ENCODE measurements at places on chromosomes 5 and 9. TPM values are rescaled to one million over a fixed set of nuclear protein-coding genes. Genes with fewer than 3 reads are reported as not detected.

SLC4A9 gene
- total RNA-seq, result not detected

DNA sequence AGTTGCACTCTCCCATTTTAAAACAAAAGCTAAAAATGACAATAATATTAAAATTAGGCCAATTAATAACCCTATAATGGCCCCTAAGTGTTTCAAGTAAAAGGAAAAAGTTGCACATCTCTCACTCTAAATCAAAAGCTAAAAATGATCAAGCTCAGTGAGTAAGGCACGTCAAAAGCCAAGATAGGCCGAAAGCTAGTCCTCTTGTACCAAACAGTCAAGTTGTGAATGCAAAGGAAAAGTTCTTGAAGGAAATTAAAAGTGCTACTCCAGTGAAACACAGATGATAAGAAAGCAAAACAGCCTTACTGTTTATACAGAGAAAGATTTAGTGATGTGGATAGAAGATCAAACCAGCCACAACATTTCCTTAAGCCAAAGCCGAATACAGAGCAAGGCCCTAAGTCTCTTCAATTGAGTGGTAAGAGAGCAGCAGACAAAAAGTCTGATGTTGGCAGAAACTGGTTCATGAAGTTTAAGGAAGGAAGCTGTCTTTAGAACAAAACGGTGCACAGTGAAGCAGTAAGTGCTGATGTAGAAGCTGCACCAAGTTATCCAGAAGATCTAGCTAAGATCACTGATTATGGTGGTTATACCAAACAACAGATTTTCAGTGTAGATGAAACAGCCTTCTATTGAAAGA, 144.1 kb upstream of the ACOT12 start:
- H3K4me1 ChIP-seq, result no peaks in the 10 kb centered on the region
- no peak for DNase-seq
- H3K27ac ChIP-seq, result no peak overlapping the region
- H3K36me3 ChIP-seq, result no peaks in the 10 kb centered on the region
- H3K4me3 ChIP-seq, result no peak overlapping the region
- no peaks in the 10 kb centered on the region for H3K27me3 ChIP-seq

PLK2 gene
- 29.4 TPM for total RNA-seq

- H3K27ac ChIP-seq, result no peak overlapping the region
- no peaks in the 10 kb centered on the region for H3K36me3 ChIP-seq
Observed at GRCh38 chr9:133166392-133166791, 2.7 kb upstream of the GBGT1 start.

ARL14EPL gene
- total RNA-seq, result not detected

DNA sequence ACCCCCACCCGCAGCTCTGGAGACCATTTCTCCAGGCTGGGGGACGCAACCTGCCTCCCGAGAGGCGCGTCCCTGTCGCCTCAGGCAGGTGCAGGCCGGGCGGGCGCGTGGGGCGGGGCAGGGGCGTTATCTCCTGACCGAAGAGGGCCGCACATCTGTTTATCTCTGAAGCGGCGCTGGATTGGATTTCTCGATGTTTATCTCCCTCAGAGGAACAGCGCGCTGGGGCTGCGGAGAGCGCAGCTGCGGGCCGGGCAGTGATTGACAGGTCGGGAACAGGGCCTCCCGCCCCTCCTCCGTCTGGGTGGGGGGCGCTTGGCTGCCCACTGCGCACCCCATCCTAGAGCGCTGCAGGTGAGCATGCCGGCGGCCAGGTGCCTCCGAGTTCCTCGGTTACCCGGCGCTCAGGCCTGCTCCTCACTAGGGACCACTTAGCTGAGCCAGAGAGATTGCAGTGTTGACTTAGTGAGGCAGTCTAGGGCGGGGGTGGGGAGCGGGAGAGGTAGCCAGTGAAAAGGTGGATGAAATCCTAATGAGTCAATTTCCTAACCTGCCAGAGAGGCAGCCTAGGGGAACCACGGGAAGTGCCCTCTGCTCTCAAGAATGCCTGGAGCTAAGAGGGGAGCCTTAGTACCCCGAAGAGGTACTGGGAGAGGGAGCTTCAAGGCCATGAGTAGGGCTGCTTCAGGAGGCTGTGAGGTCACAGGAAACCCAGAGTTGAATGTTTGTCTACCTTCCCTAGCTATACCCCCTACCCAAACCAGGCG, 39.6 kb upstream of the TIFAB start:
- H3K4me1 ChIP-seq, result peaks cover 46% of the 10 kb centered on the region
- DNase-seq, result peak; percentile 77
- H3K4me3 ChIP-seq, result peak overlapping the region; percentile 57
- no peaks in the 10 kb centered on the region for H3K36me3 ChIP-seq

GRCh38 chr5:94199566-94199965, 418.8 kb downstream of the KIAA0825 start:
- no peaks in the 10 kb centered on the region for H3K27me3 ChIP-seq
- H3K27ac ChIP-seq, result no peak overlapping the region
- H3K4me1 ChIP-seq, result no peaks in the 10 kb centered on the region
- DNase-seq, result no peak
- no peaks in the 10 kb centered on the region for H3K36me3 ChIP-seq
- H3K4me3 ChIP-seq, result no peak overlapping the region

ANKRD31 gene
- 0.59 TPM for total RNA-seq

NDOR1 gene
- 25.4 TPM for total RNA-seq

ZNG1C gene
- total RNA-seq, result 23.4 TPM

DNA sequence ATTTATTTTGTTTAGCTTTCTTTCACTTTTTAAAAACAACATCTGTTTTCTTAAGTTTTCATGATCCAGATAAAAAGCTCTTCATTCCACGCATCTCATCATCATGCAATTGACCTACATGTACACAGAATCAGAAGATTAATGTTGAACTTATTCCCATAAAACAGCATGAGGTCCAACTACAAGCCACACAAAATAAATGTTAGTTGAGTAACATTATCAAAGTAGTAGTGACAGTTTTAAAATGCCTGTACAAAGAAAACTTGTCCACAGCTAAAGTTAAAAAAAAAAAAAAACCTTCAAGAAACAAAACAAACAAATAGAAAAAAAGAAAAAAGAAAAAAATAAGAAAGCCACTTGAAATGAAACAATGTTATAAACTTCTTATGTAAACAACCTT, 846.3 kb downstream of the TLE1 start:
- H3K36me3 ChIP-seq, result no peaks in the 10 kb centered on the region
- no peak overlapping the region for H3K27ac ChIP-seq
- no peaks in the 10 kb centered on the region for H3K27me3 ChIP-seq
- H3K4me3 ChIP-seq, result no peak overlapping the region

NUDCD2 gene
- 14.6 TPM for total RNA-seq

GAS1 gene
- total RNA-seq, result 6.1 TPM

CDKN2AIPNL gene
- total RNA-seq, result 53.5 TPM

DNA sequence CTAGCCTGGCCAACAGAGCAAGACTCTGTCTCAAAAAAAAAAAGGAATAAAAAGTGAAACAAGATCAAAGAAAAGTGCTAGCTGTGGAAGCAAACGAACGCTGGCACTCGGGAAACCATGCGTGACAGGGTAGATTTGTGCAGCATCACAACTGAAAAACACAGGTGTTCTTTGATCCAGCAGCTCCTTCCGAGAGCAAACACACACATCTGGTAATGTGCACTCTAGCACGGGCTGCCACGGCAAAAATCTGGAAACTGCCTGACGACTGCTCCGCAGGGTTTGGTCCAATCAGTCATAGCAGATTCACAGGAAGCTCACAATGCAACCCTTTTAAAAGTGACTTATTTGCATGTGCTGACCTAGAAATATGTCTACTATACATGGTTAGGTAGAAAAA, 80.0 kb downstream of the SYK start:
- H3K4me1 ChIP-seq, result no peaks in the 10 kb centered on the region
- no peak for DNase-seq
- no peak overlapping the region for H3K4me3 ChIP-seq
- no peak overlapping the region for H3K27ac ChIP-seq
- no peaks in the 10 kb centered on the region for H3K27me3 ChIP-seq

DNA sequence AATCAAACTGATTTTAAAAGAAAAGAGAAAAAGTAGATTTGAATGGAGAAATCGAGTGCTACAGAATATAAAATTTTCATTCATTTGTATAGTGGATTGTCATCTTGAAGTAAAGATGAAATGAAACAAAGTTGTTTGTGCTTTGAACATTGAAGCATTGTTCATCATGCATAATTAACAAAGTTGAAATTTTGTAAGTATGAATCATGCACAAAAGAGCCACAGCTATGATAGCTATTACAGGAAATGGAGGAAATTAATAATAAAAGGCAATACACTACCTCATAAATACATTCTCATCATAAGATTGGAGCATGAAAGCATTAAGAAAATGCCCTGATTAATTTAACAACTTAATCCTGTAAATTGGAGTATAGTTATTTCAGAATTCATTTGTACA, 153.4 kb upstream of the TLX3 start:
- no peak overlapping the region for H3K4me3 ChIP-seq
- no peak for DNase-seq
- peaks cover 6% of the 10 kb centered on the region for H3K4me1 ChIP-seq

- H3K4me3 ChIP-seq, result no peak overlapping the region
- no peaks in the 10 kb centered on the region for H3K27me3 ChIP-seq
- no peaks in the 10 kb centered on the region for H3K36me3 ChIP-seq
- no peak overlapping the region for H3K27ac ChIP-seq
- no peak for DNase-seq
Observed at GRCh38 chr9:91522481-91522880, 98.8 kb upstream of the NFIL3 start.

PLPP7 gene
- 4.4 TPM for total RNA-seq

SOX30 gene
- total RNA-seq, result 1.4 TPM

GRCh38 chr5:84191281-84191680, 193.4 kb downstream of the EDIL3 start:
- H3K36me3 ChIP-seq, result no peaks in the 10 kb centered on the region
- H3K27ac ChIP-seq, result no peak overlapping the region
- DNase-seq, result no peak
- no peaks in the 10 kb centered on the region for H3K27me3 ChIP-seq

ZBED3 gene
- 8.0 TPM for total RNA-seq

DNA sequence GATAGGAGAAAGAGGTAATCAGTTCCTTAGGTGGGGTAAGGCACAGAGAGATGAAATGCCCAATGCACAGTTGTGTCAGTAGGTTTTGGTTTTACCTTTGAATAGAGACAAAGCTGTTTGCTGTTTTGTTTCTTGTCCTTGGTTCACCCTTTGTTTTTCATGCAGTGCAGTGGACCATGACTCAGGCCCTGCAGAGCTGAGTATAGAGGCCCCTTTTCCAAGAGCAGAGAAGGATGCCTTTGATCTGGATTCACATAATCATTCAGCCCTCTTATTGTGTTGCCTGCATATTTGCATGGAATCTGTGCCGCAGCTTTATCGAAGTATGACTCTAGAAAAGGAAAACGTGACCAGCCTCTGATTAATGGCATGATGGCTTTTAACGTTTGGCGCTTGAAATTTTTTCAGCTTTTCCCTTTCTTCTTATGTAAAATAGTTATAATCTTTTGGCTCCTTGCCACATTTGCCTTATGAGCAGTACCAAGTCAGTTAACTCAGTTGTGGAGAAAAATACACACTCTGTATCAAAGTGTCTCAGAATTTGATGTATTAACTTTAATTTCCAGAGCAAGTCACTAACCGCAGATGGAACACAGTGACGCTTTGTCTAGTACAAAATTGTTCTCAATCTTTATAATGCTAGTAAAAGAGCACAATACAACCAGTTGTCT, 197.6 kb downstream of the KDM4C start:
- DNase-seq, result peak; percentile 19
- H3K27me3 ChIP-seq, result no peaks in the 10 kb centered on the region

GMCL2 gene
- 0.07 TPM for total RNA-seq

DNA sequence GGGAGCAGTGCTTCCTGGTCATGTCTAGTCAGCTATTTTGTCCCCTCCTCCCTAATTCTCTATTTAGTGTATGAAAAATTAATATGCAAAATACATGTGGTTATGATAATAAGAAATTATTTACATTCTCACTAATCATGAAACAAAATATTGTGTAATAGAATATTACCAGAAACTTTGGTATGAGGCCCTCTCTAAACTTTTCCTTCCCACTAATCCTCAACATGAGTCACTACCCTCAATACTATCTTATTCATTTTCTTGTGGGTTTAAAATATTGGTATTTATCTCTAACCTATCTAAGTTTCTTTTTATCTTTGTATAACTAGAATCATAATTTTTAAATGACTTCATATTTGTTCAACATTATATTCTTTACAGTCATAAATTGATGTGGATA, 545.9 kb upstream of the PTPRD start:
- no peaks in the 10 kb centered on the region for H3K4me1 ChIP-seq
- no peak for DNase-seq
- no peaks in the 10 kb centered on the region for H3K27me3 ChIP-seq

DNA sequence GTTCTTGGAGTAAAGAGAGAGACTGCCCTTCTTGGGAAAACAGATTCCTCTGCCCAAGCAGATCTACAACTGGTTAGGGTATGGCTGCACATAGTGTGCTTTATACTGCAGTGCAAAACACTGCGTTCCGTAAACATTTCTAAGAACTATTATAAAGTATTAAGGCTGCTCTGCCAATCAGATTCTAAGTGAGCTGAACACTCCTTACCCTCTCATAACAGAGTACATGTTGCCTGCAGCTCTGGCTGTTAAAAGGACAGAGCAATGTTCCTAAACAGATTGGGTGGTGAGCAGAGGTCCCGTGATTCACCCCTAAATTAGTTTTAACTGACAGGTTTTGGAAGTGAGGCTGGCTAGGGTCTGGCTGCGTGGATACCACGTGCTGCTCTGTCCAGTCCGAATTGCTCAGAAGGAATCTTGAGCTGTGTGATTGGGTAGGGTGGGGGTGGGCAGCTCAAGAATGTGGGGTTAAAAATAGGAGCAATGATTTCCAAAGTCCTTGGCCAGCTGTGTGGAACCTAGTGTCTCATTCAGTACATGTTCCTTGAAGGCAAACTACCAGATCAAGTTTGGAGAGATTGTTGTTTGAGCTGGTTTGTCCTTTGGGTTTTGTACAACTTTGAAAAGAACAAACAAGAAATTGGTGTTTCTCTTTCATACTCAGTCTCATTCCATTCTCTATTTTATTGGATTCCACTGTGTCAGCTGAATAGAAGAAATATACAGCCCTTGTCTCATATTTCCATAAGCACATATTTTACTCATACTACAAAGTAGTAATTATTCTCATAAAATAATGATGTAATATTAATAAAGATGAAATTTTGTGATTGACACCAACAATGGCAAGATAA, 497.6 kb upstream of the CD180 start:
- no peaks in the 10 kb centered on the region for H3K27me3 ChIP-seq
- no peaks in the 10 kb centered on the region for H3K4me1 ChIP-seq
- H3K27ac ChIP-seq, result no peak overlapping the region
- H3K36me3 ChIP-seq, result no peaks in the 10 kb centered on the region

DNA sequence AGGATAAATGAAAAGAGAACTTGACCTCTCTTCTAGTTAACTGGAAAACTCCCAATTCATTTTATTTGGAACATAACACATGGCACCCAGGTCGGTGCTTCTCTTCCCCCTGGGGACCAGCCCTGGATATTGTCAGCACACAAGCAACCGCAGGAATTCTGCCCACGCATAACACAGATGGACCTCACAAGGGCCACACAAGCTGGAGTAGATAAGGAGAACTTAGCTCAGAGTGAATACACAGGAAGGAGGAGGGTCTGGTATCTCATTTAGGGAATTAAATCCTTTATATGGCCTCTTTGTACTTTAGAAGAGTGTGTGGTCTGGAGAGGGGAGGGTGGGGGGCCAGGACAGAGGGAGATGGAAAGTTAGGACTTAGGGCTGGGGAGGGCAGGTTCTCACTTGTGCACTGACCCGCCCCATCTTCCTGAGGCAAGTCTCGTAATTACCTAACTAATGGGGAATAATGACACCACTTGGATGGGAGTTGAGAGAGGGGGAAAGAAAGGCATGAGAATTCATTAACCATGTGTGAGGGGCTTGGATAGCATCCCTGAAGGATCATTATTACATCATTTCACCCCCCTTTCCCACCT, 341.2 kb upstream of the WWC1 start:
- peaks cover 27% of the 10 kb centered on the region for H3K4me1 ChIP-seq
- no peak overlapping the region for H3K4me3 ChIP-seq
- no peaks in the 10 kb centered on the region for H3K36me3 ChIP-seq
- H3K27me3 ChIP-seq, result no peaks in the 10 kb centered on the region
- no peak for DNase-seq
